Myocyte (in vitro differentiated cells): ENCODE measurements at places on chromosomes 3 and 15.

DNA sequence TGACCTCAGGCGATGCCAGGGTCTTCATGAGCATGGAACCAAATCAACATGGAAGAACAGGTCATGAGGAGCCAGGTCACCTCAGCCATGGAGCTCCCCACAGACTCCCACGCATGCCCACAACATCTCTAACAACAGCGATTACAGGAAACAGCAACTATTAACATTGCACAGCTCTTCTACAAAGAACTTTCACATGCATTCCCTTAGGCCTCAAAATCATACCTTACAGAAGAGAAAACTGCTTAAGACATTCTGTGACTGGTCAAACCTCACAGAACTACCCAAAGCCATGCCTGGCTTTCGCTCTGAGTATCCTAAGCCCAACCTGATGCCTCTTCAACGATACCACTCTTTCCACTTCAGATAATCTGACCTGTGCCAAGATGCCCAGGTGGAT, 117.8 kb downstream of the OXNAD1 start:
- DNase-seq, result no peak

GRCh38 chr3:184700759-184701158, 11.1 kb downstream of the MAGEF1 start:
- DNase-seq, result no peak

GRCh38 chr3:71726146-71726545, 944 bp upstream of the EIF4E3 start:
- DNase-seq, result no peak

DNA sequence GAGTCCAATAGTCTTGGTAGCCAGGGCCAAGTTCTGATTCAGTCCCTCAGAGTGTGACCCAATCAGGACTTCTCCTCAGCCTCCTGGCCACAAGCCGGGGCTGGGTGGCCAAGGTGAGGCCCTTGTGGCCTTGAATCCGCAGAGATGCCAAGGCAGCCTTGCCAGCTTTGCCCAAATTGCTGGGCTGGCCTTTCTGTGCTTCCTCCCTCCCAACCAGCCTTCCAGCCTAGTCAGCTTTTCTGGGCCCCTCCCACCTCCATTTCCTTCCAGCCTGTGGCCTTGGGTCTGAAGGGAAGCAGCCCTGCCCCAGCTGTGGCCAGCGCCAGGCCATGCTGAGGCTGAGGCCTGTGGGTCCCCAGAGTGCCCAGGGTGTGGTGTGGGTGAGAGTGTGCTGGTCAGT, 34.3 kb upstream of the ANKDD1A start:
- peak; percentile 89 for DNase-seq

DNA sequence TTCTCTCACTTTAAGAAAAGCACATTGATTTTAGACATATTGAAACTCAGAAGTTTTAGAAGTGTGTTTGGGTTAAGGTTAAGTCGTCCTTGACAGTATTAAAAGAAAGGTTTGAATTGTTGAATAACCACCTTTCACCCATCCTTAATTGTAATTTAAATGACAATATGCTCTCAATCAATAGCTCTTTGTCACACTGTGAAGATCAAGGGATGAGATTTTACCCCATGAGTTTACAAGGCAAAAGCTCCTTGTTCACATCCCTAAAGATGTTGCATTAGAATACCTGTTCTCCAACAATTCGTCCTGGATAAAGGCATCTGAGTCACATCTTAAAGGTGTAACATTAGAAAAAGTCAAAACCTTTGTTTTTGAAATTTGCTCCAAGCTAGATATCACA, 220.4 kb upstream of the MDFIC2 start:
- DNase-seq, result no peak

- peak; percentile 37 for DNase-seq
Measured at GRCh38 chr15:77634266-77634962, 1.7 kb upstream of the LINGO1 start.

DNA sequence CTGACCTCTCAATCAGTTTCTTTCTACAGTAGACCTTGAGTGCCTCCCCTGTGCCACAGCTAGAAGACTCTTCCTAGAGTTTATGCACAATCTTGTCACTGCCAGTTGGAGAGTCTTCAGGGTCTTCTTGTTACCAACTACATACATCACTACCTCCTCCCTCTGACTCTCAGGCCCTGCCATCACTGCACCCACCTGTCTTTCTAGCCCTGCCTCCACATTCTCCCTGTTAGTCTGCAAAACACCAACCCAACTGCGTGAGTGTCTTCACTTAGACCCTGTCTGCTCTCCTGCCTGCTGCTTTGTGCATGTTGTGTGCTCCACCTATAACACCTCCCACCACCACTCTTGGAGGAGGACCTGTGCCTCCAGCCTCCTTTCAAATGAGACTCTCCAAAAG, 34.4 kb downstream of the CLSTN2 start:
- no peak for DNase-seq

DNA sequence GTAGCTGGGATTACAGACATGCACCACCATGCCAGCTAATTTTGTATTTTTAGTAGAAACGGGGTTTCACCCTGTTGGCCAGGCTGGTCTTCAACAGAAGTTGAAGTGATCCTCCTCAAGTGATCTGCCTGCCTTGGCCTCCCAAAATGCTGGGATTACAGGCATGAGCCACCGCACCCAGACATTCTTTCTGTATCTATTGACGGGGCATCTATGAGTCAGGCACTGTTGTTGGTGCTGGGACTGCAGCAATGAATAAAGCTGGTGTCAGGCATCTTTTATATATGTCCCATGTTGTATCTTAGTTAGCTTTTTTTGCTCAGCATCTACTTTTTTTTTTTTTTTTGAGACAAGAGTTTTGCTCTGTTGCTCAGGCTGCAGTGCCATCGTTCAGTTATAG, 47.6 kb upstream of the ULK4 start:
- no peak for DNase-seq

- peak; percentile 59 for DNase-seq
Measured at GRCh38 chr3:15316998-15317435, 15.4 kb downstream of the SH3BP5 start.

DNA sequence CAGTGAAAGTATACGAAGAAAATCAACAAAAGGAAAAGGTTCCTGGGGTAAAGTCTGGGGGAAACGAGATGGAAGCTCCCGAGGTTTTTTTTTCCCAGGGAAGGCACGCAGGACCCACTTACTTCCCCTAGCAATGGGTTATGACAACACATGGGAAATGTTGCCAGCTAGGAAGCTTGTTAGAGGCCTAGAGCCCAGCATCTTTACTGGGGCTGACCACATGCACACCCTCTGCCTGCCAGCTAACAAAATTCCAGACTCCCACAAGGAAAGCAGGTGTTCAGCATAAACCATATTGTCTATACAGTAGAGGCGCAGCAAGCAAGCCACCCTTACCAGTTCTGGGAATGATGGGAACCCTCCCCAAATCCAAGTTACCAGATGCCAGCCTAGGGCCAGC, 258.8 kb upstream of the NR2E3 start:
- peak; percentile 76 for DNase-seq

DNA sequence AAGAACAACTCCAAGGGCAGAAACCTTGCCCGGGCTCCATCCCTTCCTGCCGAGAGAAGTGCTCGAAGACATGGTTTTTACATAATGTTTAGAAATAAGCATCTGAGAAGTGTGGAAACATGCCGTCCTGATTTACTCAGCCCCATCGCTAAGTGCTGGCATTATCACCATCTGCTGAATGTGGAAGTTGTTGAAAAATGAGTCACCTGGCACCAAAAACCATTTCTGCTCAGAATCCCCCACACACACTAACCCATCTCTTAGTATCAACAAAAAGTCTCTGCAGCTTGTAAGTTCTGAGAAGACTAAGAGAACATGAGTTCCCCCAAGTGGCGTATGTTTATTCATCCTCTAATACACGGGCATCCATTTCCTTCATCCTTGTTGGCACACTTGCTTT, 51.0 kb upstream of the ARL8B start:
- no peak for DNase-seq

DNA sequence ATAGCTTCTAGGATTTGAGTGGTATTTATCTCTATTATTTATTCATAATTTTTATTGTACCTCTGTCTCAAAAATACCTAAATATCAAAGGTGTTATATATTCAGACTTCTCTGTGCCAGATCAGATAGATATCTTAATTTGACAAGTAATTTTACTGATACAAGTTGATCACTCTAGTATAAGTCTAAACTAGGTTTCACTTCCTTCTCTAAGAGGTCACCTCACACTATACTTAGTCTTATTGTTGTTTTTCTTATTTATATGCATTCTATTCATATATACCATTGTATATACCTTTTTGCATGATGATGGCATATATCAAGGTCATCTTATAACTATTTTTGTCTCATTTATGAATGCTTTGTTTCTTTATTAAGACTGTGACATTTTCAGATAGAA, 26.4 kb upstream of the HGD start:
- DNase-seq, result no peak

DNA sequence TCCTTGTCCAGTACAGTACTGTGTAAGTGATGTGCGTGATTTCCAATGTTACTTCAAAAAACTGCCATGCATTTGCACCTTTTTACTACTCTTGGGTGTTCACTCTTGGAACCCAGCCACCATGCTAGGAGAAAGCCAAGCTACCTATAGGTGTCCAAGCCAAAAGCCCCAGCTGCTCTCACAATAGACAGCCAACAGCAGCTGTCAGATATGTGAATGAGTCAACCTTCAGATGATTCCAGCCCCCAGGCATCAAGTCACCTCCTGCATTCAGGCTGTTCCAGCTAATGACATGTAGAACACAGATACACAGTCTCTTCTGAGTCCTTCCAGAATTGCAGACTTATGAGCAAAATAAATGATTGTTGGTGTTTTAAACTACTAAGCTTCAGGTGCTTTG, 417.7 kb upstream of the TGFBR2 start:
- DNase-seq, result peak; percentile 91

DNA sequence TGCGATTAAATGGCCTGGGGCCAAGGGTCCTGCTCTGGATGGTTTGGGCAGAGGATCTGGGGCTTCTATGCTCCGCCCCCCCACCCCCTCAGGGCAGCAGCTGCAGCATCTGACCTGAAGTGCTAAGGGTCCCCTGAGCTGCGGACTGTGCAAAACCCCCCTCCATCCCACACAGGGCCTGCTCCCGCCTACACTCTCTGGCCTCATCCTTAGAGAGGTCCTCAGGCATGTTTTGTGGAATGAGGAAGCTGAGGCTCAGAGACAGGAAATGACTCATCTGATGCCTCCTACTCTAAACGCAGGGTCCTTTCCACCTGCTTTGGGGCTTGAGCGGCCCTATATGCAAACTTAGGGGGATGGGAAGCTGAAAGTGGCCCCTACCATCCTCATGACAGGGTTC, 59.5 kb upstream of the CTSH start:
- DNase-seq, result peak; percentile 86

GRCh38 chr3:64686446-64686908, 1.3 kb downstream of the ADAMTS9 start:
- peak; percentile 56 for DNase-seq

GRCh38 chr3:14424711-14425580, 22.5 kb downstream of the SLC6A6 start:
- DNase-seq, result peak; percentile 68

DNA sequence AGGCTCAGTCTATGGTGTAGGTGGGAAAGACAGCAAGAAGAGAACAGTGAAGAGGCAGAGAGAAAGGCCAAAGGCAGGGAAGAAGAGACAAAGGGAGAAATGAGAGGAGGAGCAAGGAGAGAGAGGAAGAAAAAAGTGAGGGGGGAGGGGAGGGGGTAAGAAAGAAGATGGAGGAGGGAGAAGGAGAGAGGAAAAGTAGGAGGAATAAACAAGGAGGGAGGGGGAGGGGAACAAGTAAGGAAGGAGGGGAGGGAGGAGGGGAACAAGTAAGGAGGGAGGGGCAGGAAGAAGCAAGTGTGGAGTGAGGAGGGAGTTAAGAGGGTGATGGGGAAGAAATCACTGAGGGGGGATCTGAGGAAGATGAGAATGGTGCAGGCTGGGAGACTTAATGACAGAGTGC, 45.5 kb upstream of the FGD5 start:
- DNase-seq, result no peak

DNA sequence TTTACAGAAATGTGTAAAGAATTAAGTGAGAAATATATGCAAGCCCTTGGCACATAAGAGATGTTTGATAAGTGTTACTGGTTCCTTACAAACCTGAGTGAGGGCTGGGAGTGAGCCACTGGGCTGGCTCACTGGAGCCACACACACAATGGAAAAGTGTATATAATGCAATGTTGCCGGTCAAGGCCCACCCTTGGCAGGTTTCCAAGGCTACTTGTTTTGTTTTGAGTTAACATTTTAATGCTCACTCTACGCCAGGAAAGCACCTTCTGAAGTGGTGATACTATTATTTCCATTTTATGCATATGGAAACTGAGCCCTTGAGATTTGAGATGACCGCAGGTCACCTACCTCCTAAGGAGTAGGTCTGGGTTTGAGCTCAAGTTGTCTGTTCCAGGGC, 71.8 kb upstream of the FHIT start:
- DNase-seq, result no peak

DNA sequence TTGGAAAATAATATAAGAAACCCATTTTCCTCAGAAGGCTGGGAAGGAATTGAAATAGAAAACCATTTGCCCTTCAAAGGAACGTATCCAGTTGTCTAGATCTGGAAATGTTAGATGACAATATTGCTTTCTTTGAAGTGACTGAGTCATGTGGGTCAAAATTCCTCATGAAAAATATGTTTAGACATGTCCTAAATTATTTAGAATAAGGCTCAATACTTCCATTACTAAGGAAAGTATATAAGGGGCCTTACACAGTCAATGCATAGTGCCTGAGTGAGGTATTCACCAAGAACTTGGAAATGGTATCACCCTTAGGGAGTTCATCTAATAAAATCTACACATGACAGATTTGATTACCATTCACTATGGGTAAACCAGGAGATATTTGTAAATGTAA, 619.8 kb upstream of the KCNMB2 start:
- DNase-seq, result no peak

GRCh38 chr3:30085486-30085885, 520.9 kb upstream of the TGFBR2 start:
- no peak for DNase-seq
